ENCODE measurements at places on chromosomes 11 and 22. TPM values are rescaled to one million over a fixed set of nuclear protein-coding genes. Genes with fewer than 3 reads are reported as not detected.

Gene SLC22A9
- not detected for total RNA-seq

Gene SPI1
- total RNA-seq: 99.6 TPM

Gene TP53AIP1
- 0.27 TPM for total RNA-seq

Gene SEZ6L
- 0.54 TPM for total RNA-seq

Gene PSMD13
- total RNA-seq: 73.2 TPM

Gene KLHDC7B
- 1.6 TPM for total RNA-seq

Gene ZNRF3
- 3.2 TPM for total RNA-seq

Gene ACR
- 2.2 TPM for total RNA-seq

Gene PNPLA5
- total RNA-seq: not detected

Data from hematopoietic multipotent progenitor cell (in vitro differentiated cells).